ELF-1 (cell line): ENCODE measurements at places on chromosomes 6 and 20.

GRCh38 chr20:63293456-63293855, 470 bp downstream of the COL20A1 start:
- no peak for DNase-seq

DNA sequence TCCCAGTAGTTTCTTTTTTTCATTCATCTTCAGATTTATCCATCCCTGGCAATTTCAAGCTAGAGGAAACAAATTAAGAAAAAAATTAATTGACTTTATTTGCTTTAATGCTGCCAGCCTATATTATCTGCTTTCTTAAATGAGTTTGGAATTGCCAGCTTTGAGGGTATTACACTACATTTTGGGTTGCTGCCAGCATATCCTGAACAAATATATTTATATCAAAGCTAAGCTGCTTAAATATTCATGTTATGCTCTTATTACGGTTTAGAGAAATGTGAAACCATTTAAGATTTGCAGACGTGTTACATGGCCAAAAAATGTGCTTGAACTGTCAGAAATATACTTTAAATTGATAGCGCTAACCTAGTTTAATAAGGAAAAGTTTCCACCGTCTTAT, 59.7 kb downstream of the GRIK2 start:
- DNase-seq: no peak

GRCh38 chr6:85419046-85419759, 30.7 kb upstream of the NT5E start:
- DNase-seq: no peak

- no peak for DNase-seq
Observed at GRCh38 chr6:68615938-68616337, 19.1 kb upstream of the ADGRB3 start.

GRCh38 chr20:17003170-17003870, 223.5 kb upstream of the PCSK2 start:
- DNase-seq: no peak

- peak; percentile 41 for DNase-seq
Observed at GRCh38 chr20:48375804-48376203, 452.0 kb downstream of the PREX1 start.

DNA sequence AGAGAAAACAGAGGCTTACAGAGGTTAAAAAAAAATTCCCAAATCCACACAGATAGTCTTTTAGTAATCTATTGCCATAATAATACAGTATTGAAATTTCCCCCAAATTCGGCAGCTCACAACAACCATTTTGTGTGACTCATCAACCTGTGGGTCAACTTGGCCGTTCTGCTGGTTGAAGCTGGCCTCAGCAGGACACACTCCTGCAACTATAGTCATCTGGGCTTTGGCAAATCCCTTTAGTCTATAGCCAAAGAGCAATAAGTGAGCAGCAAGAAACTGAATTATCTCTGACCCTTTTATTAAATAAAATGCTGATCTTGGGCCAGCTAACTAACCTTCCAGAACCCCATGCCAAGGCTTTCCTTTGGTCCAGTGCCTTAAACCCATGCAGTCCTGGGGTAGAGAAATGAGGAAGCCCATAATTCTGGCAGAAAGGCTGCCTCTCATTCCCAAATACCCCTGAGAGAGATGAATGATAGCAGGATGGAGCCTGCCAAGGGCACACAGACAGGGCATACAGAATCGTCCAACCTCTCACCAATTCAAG, 17.2 kb upstream of the SNAP25 start:
- DNase-seq: no peak

DNA sequence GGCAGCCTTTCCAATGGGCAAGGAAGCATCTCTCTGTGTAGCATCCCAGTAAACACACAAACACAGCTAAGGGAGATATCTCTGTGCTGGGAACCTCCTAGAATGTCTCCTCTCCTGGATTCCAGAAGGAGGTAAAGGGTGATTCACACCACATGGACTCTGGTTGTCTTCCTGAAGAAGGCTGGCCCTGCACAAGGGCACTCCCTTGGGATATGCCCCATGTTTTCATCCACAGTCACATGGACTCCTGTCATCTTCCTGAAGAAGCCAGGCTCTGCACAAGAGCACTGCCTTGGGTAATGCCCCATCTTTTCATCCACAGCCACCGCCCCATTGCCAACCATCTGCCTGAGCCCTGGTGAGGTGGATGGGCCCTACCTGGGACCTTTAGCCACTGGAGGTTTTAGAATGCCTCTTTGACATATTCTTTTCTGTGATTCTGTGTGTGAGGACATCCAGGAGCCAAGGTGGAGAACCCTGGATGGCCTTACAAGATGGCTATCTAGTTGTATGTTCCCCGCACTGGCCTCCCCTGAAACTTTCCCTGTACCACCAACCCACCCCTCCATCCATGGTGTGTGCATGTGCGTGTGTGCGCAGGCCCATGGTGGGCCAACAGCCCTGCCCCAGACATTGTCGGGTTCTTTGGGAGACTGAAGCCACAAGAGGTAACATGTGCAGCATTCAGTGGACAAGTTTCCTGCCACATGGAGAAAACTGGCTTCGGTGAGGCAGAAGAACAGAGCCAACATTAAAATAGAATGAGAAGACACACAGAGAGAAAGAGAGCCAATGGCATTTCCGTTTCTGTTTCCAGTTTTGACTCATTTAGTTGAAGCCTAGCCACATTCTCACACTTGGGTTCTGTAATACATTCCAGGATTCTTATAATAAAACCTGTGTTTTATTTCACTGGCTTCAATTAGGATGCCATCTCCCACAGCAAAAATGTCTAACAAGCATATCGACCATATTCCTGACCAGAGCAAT, 110.2 kb upstream of the CST7 start:
- DNase-seq: no peak
